ENCODE measurements at places on chromosomes 5 and 9.

- no peak for DNase-seq
These were observed 26.6 kb downstream of the TRPM3 start for GRCh38 chr9:71094708-71095251.

DNA sequence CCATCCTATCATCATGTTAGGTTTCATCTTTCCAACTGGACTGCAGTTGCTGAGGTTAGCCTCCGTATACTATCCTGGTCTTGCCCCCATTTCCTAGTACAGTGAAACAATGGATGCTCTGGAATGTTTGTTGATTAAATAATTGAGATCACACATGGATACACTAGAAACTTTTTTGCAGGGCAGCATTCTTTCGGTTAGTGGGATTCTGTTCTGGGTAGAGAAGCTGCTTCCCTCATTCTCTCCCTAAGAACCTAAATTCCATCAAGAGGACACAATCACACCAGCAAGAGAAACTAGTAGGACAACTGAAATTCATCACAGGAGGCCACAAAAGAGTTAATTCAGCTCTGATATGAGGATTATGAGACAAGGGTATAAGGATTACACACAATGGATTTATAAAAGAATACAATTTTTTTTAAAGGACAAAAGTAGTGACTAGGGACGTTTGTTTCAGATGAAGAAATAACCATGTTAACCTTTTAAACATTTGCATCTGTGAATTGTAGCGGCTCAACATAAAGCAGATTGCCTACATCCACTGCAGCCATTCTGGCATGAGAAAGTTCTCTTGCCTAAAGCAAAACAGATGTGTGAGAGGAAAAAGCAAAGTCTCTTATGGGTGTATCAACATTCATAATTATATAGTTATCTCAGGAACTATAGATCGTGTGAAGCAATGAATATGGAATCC lies 162.7 kb upstream of the LHFPL2 start:
- no peak for DNase-seq

DNA sequence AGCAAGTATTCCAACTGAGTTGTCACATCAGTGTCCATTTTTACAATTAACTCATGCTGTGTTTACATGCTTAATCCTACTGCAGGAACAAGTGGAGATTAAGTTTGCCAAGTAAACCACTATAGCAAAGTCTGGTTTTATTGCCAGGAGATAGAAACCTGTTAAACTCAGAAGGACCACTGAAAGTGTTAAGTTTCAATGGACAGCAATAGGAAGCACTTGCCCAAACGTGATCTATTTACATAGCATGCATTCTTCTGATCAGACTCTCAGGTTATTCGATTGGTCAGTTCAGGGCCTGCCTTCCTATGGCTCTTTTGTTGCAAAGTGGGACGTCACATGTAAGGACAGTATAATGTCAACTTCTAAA lies 28.0 kb upstream of the IFNK start:
- no peak for DNase-seq

- DNase-seq = no peak
These were observed 32.4 kb downstream of the AHRR start for GRCh38 chr5:353612-354580.

- DNase-seq = no peak
These were observed 356.8 kb upstream of the DMAC1 start for GRCh38 chr9:8156346-8156745.

GRCh38 chr5:135211083-135211790 lies 177.2 kb upstream of the PITX1 start:
- no peak for DNase-seq

GRCh38 chr5:116084287-116084691 lies 536 bp upstream of the COMMD10 start:
- no peak for DNase-seq

GRCh38 chr5:59873113-59873512 lies 20.4 kb downstream of the PDE4D start:
- DNase-seq = peak; percentile 10

DNA sequence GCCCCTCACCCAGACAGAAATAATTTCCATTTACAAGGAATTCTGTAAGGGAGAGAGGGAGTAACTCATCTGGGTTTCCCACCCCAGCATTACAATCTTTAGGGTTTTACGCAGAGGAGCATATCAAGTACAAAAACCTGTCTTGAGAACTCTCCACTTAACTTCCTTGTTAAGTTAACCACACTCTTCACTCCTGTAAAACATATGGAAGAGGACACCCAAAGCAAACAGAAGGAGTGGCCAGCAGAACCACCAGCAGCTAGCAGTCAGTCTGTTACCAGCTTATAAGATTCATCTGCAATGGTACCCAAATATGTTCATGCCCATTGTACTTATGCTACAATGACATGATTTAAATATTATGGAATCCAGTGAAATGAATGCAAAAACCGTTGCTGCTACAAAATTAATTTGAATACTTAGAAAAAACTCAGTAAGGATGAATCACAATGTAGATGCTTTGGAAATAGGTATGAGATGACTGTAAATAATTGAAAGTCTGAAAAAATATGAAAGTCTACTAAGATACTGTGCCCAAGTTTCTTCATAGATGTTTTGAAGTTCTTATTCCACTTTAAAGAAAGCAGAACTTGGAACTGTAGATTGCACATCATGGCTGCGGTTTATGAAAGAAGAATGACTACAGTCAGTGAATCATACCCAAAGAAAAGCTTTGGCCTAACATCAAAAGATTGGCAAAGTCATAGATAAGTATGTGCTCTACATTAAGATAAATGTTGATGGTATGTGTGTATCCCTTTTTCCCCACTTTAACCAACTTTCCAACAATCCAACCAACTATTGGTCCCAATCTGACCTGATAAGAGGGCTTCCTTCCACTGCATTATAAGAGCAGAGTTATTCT lies 233.6 kb downstream of the ACTL7B start:
- no peak for DNase-seq

GRCh38 chr5:166346726-166347374 lies 1944.6 kb upstream of the WWC1 start:
- no peak for DNase-seq

DNA sequence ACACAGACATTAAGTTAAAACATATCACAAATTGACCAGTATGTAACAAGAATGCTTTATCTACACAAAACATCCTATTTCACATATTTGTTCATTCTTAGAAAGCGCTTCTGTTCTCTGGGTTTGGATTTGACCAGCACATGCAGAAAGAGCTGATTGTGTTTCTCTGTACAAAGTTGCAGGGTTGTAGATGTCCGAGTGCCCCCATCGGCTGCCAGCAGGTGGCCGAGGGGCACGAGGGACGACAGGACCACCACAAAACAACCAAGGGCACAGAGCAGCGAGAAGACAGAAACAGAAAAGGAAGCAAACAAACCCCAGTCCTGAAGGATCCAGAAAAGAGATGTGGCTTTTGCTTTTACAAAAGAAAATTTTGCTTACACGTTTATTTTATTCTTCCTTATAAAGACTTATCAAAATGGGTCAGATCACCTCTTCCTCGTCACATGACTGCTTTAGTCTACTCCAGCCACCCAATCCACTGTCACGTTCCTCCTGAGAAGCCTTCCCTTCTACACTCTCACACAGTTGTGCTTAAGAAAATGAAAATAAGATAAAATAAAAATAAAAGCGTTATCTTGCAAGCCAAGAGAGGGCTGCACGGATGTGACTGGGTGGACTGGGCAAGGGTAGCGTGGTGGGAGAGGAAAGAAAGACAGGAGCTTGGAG lies 9.5 kb downstream of the OTP start:
- DNase-seq = no peak

GRCh38 chr5:78497573-78498533 lies 137.4 kb downstream of the SCAMP1 start:
- DNase-seq = no peak

DNA sequence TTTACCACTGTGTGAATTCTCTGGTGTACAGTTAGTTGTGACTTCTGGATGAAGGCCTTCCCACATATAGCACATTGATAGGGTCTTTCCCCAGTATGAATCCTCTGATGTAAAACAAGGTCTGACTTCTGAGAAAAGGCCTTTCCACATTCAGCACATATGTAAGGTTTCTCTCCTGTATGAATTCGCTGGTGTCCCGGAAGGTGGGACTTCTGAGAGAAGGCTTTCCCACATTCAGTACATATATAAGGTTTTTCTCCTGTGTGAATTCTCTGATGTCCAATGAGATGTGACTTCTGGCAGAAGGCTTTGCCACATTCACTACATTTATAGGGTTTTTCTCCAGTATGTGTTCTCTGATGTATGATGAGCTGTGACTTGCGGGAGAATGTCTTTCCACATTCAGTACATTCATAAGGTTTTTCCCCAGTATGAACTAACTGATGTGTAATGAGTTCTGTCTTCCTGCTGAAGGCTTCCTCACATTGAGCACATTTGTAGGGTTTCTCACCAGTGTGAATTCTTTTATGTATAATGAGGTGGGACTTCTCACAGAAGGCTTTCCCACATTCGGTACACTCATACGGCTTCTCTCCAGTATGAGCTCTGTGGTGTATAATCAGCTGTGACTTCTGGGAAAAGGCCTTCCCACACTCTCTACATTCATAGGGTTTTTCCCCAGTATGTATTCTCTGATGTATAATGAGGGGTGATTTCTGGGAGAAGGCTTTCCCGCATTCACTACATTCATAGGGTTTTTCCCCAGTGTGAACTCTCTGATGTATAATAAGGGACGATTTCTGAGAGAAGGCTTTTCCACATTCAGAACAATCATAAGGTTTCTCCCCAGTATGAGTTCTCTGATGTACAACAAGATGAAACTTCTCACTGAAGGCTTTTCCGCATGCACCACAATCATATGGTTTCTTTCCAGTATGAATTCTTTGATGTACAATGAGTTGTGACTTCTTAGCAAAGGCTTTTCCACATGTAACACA lies 9.1 kb downstream of the ZNF300 start:
- no peak for DNase-seq

- no peak for DNase-seq
These were observed 148.1 kb downstream of the EBF1 start for GRCh38 chr5:158951436-158952247.

DNA sequence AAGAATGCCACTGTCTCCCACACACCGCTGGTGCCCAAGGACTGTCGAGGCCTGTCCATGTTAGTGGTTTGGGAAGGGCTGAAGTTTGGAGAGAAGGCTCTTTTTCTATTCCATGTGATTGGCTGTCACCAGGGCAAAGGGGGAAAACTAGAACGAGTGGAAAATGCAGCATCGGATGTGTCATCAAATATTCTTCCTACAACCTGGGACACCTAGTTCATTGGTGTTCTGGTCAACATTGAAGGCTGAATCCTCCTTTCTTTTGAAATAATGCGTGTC lies 53.2 kb downstream of the PIK3R1 start:
- DNase-seq = no peak

DNA sequence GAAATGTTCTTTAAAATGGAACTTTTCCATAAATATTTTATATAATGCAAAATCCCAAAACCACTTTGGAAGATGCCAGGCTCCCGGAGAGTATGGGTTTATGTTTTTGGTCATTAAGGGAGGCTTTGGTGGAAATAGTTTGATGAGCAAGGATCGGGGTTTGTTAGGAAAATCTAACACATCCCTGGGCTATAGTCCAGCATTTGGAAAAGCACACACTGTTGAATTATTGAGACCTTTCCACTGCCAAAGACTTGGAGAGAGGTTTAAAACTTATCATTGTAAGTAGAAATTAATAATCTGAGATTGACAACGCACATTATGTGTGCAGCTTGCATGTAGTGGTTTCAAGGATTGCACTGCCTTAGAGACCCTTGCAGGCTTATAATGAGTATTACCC lies 156.3 kb downstream of the PARP8 start:
- DNase-seq = no peak

GRCh38 chr9:81850724-81851123 lies 77.5 kb upstream of the SPATA31D4 start:
- no peak for DNase-seq

DNA sequence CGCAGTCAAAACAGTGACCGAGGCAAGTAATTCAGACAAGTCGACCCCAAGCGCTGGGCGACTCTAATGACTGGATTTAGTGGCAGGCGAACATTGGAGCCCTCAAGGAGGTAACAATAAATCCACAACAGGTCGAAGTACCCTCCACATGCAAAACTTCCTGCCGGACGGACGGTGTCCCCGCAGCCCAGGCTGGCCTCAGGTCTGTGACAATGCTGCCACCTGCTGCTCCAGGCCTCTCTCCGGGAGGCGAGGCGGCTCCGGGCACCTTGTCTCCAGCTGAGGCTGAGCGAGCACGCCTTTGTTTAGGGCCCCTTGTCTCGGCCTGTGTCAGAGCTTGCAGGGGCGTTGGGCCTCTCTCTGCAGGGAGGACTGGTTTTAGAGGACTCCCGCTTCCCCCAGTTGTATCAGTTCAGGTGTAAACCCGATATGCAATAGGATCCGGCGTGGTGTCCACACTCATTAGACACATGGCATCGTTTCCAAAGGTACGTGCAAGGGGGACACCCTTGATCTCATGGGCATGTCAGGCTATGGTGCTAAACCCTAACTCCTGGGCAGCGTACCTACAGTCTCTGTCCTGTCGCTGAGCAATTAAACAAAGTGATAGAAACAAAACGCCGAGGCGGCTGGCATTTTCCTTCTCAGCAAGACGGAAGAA lies 628.0 kb upstream of the ADAMTS16 start:
- no peak for DNase-seq

- peak; percentile 66 for DNase-seq
These were observed 597.8 kb upstream of the CLINT1 start for GRCh38 chr5:158456756-158457155.

GRCh38 chr9:131426545-131426944 lies 32.7 kb downstream of the PRRC2B start:
- DNase-seq = no peak

GRCh38 chr5:104789366-104789765 lies 1226.8 kb upstream of the NUDT12 start:
- no peak for DNase-seq

- DNase-seq = peak; percentile 18
These were observed 10.9 kb upstream of the LAMC3 start for GRCh38 chr9:130997925-130998596.

GRCh38 chr5:114018186-114018585 lies 343.7 kb upstream of the KCNN2 start:
- no peak for DNase-seq

DNA sequence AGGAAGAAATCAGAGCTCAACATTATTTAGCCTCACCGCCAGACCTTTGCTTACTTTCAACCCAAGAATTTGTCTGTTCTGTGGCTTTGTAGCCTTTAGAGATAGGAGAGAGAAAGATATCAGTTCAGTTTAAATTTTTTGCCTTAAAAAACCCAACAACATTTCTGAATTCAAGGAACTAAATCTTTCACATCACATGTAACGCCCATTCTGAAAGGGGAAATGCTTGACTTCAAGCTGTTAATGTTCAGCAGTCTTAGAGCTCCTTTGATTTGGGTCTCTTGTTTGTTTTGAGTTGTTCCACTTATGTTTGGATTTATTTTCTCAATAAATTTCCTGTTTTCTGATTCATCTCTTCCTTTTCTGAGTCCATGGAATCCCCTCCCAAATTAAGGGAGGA lies 294.5 kb downstream of the ARHGAP26 start:
- no peak for DNase-seq

GRCh38 chr9:134329576-134329855 lies 3.3 kb downstream of the RXRA start:
- no peak for DNase-seq

GRCh38 chr9:92654481-92655301 lies 15.2 kb downstream of the IPPK start:
- DNase-seq = no peak

- no peak for DNase-seq
These were observed 66.6 kb upstream of the CTNNA1 start for GRCh38 chr5:138686668-138687067.

- no peak for DNase-seq
These were observed 159.6 kb upstream of the SLC12A2 start for GRCh38 chr5:127923804-127924570.

Measured in AG04450 (cell line).